Heart right ventricle (tissue), 16 donors: ENCODE measurements at places on chromosomes 6 and 20.

DNA sequence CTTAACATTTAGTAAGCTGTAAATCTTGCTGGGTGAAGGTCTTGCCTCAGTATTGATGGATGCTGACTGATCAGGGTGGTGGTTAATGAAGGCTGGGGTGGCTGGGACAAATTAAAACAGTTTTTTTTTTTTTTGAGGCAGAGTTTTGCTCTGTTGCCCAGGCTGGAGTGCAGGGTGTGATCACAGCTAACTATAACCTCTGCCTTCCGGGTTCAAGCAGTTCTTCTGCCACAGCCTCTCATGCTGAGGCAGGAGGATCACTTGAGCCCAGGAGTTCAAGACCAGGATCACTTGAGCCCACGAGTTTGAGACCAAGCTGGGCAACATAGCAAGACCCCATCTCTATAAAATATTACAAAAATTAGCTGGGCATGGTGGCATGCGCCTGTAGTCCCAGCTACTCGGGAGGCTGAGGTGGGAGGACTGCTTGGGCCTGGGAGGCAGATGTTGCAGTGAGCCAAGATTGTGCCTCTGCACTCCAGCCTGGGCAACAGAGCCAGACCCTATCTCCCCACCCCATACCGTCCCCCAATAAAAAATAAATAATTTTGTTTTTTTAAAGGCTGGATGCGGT, 67.2 kb downstream of the NCOA3 start:
- no peak for DNase-seq

DNA sequence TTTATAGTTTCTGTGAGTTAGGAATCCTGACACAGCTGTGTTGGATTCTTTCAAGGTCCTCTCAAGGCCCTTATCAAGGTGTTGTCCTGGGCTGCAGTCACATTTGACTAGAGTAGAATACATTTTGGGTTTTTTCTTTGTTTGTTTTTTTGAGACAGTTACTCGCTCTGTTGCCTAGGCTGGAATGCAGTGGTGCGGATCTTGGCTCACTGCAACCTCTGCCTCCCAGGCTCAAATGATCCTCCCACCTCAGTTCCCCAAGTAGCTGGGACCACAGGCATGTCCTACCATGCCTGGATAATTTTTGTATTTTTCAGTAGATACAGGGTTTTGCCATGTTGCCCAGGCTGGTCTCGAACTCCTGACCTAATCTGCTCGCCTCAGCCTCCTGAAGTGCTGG, 15.7 kb downstream of the NFYA start:
- DNase-seq, result no peak

DNA sequence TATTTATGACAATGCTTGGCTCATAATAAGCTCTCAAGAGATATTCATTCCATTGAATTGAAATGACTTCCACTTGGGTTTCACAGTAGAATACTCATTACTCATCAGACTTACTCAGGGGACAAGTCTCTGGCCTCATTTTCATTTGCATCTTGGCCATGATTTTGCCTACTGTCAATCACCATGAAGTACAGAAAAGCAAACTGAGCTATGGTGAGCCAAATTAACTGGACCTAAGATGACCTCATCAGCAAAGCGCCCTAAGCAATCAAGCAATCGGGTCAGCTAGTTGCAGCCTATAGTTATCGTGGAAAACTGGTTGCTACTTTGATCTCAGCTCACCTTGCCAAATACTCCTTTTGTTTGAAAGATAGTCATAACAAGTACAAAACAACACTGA, 494.7 kb upstream of the SLC35B3 start:
- no peak for DNase-seq

GRCh38 chr20:59949911-59950310, 8.3 kb upstream of the CDH26 start:
- DNase-seq, result no peak

- no peak for DNase-seq
These were observed 97.4 kb downstream of the ATXN1 start for GRCh38 chr6:16663901-16664300.

- DNase-seq, result no peak
These were observed 241.8 kb upstream of the MMS22L start for GRCh38 chr6:97524811-97525210.

DNA sequence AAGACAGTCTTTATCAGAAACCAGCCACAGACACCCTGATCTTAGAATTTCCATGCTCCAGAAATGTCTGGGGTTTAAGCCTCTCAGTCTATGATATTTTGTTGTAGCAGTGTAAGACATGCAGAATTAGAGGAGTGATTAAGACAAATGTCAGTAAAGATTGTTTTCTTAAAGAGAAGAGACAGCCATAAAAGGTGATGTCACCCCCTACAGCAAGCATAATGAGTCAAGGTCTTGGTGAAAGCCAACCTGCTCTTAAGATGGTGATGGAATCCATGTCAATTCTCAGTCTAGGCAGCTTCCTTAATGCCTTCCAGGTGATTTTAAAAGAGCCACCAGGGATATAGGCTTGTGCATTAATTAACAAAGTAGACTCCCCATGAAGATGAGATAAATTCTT, 849.9 kb upstream of the EPHA7 start:
- no peak for DNase-seq

DNA sequence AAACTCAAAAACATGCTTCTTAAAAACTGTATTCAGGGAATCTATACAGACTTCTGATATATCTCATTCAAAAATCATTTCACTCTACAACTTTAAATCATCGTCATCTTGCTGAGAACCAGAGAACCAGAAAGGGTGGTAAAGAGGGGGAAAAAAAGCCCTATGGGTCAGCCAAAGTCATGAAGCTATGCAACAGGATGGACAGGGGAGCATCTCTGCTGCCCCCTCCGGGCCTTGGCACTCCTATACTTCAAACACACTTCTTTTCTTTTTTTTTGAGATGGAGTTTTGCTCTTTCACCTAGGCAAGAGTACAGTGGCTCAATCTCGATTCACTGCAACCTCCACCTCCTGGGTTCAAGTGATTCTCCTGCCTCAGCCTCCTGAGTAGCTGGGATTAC, 73.5 kb upstream of the NFATC2 start:
- DNase-seq, result no peak

DNA sequence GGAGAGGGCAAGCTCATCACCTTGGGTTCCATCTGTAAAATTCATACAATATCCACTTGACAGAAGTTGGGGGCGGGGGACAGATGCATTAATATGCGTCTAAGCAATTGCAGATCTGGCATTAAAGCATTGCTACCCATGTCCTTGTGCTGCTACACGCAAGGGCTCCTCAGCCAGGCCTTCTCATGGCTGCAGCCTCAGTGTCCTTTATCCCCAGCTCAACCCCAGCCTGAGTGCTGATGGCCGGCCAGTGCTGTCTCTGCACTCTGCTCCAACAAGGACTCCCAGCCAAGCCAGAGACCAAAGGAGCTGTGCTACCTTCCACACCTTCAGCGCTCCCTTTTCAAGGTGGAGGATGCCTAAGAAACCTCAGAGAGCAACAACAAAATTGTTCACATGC, 188.5 kb upstream of the STXBP5 start:
- no peak for DNase-seq

DNA sequence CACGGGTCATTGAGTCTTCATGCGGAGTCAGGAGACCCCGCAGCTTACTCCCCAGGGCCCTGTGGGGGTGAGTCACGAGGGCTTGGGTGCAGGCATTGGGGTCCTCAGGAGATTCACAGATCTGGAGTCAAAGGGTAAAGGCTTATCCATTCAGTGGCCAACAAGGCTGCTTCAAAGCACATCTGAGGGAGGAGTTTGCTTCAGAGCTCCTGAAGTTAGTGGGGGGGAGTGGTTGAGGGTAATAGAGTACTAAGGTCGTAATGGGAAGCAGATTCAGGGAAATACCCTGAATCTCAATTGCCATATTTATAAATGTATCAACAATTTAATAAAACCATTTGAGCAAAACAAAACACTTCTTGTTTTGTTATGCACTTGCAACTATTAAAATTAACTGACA, 37.3 kb downstream of the SH3BGRL2 start:
- DNase-seq, result no peak

GRCh38 chr6:170175644-170176135, 115.2 kb downstream of the DLL1 start:
- no peak for DNase-seq

DNA sequence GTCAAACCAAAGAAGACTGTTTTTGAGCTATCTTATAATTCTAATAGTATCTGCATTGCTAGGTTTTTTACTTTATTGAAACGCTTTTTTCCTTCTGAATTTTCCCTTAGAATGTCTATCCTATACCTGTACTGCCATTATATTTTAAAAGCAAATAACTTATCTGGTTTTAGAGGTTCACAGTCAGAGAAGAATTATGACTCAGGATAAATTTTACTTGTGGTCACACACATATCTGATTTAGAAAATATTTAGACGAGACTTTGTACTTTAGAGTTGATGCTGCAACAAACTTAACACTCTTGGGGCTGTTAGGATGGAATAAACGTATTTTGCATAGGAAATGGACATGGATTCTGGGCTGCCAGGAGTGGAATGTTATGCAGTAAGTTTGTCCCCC, 33.0 kb downstream of the LMBRD1 start:
- no peak for DNase-seq

DNA sequence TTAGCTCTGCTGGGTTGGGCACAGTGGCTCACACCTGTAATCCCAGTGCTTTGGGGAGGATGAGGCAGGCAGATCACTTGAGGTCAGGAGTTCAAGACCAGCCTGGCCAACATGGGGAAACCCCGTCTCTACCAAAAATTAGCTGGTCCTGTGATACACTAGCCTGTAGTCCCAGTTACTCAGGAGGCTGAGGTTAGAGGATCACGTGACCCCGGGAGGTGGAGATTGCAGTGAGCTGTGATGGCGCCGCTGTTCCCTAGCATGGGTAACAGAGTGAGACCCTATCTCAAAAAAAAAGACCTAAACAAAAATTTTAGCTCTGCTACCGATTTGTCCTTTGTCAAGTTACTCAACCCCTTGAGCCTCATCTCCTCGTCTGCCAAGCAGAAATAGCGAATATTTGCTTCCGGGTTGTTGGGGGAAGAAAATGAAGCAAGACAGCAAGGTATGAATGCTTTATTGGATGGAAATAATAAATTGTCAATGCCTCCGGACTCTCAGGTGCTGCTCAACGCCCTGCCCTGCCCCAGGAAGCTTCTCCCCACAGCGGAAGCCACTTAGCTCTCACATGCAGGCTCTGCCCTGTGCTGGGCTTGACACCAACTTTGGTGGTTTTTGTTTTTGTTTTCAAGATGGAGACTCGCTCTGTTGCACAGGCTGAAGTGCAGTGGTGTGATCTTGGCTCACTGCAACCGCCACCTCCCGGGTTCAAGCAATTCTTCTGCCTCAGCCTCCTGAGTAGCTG, 24.9 kb upstream of the ITCH start:
- no peak for DNase-seq

DNA sequence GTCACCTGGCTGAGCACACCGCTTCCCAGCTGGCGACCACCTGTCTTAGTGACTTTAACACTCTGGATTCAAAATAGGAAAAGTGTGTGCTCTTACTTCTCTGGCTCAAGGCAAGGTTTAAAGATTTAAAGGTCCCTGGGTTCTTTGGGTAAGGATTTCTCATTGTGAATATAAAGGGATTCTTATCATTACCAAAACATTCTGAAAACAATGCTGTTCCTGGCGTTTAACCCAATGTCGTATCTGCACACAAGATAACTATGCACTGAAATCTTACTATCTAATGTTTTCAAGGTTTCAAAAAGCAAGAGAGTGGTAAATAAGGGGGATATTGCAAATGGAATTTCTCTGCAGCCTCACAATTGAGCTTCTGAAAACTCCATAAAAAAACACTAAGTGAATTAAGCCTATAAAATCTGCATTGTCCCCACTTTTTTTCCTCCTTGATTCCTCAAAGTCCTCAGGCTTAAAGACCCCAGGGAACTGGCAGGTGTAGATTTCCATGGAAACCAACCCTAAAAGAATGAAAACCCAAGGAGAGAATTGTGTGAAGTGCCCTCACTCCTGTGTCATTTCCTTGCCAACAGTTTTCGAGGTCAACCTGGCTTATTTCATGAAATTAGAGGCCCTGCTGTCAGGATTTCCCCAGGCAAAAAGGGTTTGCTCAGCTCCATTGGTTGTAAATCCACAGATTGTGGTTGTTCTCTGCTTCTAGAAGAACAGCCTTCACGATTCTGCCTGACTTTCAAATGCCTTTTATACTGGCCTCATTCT, 44.0 kb downstream of the BMP2 start:
- no peak for DNase-seq

GRCh38 chr6:3663081-3663480, 88.4 kb downstream of the PXDC1 start:
- DNase-seq, result no peak

DNA sequence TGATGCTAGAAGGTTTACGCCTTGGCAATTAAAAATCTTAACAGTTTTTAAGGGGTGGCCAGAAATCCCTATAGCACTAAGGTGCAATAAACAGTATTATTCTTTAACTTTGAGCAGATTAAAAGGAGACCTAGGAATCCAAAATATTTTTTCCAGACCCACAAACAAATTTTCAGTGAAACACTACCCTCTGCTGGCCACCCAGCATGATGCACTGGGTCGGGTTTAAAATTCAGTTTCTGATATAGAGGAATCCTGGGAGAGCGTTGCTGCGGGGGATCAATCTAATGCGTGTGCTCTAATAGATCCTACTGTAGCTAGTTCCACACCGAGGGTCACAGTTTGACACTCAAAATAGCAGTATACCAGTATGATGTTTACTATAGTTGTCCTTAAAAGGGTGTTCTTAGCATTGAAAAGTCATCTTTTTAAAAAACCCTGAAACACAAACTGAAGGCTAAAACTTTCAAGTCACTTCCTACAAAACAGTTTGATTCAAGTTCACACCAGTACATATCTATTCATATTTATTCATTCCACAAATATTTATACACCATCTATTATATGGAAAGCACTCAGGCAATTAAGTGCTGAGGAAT, 10.2 kb downstream of the UBE3D start:
- DNase-seq, result no peak

- no peak for DNase-seq
These were observed 308.1 kb downstream of the EPM2A start for GRCh38 chr6:145427232-145427631.

GRCh38 chr6:5152460-5152859, 67.3 kb downstream of the PPP1R3G start:
- no peak for DNase-seq

GRCh38 chr20:58749979-58750378, 57.4 kb downstream of the NPEPL1 start:
- no peak for DNase-seq

DNA sequence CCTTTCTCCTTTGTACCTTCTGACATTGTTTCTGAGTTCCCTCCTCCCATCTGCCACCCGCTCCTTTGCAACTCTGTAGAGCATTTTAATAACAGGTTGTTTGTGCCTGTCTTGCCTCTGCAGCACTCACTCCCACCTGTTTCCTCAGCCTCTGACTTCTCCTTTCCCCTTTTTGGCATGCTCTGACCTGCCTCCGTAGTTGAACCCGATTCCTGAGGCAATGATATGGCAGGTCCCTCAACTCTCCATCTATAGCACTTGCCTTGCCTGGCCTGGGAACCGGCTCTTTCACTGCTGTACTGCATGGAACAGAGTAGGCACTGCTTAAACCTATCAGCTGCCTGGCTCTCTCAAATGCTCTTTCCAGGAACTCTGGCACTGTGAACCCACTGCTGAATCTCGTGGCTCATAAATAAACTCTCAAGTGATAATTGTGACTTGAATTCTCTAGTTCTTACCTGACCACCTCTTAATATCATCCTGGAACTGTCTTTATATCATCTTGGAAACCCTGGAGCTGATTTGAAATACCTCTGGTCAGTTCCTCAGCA, 50.3 kb downstream of the UTRN start:
- DNase-seq, result no peak

- DNase-seq, result no peak
These were observed 3.2 kb downstream of the SULF2 start for GRCh38 chr20:47782076-47782475.
